Fibroblast of lung (primary cell): ENCODE measurements at places on chromosomes 3 and 15. TPM values are rescaled to one million over a fixed set of nuclear protein-coding genes. Genes with fewer than 3 reads are reported as not detected.

- no peak for DNase-seq
Measured at GRCh38 chr15:45378913-45379262, 544 bp upstream of the GATM start.

Gene TMEM45A
- total RNA-seq: 26.4 and 39.3 TPM in 2 replicates

Gene GRK7
- total RNA-seq: under 0.01 TPM in 1 of 2 replicates, not detected in the other

GRCh38 chr3:1908651-1909445 lies 189.8 kb upstream of the CNTN4 start:
- DNase-seq: no peak

Gene ARGFX
- not detected in 2 replicates for total RNA-seq

DNA sequence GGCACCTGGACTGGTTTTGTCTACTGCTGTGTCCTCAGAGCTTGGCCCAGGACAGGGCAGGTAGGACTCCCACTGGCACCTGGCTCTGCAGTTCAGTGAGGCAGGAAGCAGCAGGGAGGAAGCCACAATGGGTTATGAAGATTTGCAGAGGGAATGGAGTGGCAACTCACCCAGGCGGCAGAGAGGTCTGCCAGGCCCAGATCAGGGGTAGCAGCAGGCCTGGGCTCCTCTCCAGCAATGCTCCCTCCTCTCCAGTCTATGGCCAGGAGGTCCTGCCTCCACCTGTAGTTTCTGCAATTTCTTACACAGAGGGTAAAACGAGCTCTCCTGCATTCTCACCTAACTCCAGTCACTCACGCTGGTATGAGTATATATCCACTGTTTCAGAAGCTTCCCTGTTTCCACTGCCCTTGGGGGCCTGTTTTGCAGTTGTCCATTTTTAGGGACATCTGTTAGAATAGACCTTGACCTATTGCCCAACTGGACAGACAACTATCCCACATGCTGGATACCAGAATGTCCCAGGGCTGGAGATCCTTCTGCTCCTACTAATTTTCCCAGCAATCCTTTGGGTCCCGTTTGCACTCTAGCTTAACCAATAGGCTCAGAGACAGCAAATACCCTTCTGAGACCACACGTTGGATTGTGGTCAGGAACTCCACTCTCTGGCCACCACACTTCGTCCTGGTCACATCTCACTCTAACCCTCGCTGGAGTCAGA lies 35.2 kb downstream of the HMCES start:
- DNase-seq: peak; percentile 47

Gene GOLGA6B
- total RNA-seq: not detected in 2 replicates

DNA sequence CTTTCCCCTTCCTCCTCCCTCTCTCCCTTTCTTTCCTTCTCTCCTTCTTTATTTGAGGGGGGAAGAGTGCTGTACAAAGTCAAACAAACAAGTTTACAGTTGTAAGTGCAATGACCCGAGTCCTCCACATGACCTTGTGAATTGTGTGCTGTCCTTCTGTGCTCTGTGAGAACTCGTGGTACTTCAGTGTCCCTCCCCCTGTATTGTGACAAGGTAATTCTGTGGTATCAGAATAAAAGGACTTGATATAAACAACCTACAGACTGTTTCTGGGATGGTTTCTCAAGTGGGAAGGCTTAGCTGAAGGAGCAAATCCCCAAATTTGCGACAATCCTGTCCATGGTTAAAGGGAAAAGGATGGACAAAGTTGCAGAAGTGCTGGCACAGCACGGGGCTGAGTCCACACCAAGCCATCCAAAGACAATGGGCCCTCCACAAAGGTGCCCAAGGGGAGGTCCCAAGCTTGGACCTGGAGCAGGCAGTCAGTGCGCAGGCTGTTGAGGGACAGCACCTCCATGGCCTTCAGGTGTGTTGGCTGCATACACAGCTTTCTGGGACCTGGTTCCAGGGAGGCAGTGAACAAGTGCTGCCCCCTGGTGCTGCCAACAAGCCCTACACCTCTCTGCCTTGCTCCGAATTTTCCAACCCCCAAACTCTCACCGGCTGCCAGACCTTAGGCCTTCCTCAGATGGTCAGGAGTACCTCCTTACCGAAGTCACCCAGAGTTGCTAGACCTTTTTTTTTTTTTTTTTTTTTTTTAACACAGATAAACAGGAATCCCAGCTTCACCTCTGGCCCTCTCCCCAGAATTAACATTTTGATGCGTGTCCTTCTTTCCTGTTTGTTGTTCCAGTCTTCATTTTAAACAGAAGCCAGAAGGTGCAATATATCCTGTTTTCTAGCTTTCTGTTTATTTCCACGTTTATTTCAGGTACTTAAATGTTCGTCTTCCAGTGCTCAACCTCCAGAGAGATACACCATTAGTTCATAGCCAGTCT lies 2.6 kb upstream of the APEH start:
- DNase-seq: peak; percentile 60
